ENCODE measurements at places on chromosomes 13 and 19.

GRCh38 chr13:21846605-21847004 lies 175.7 kb downstream of the FGF9 start:
- no peak for DNase-seq

- no peak for DNase-seq
Observed at GRCh38 chr19:4910594-4911281, 1.4 kb downstream of the UHRF1 start.

DNA sequence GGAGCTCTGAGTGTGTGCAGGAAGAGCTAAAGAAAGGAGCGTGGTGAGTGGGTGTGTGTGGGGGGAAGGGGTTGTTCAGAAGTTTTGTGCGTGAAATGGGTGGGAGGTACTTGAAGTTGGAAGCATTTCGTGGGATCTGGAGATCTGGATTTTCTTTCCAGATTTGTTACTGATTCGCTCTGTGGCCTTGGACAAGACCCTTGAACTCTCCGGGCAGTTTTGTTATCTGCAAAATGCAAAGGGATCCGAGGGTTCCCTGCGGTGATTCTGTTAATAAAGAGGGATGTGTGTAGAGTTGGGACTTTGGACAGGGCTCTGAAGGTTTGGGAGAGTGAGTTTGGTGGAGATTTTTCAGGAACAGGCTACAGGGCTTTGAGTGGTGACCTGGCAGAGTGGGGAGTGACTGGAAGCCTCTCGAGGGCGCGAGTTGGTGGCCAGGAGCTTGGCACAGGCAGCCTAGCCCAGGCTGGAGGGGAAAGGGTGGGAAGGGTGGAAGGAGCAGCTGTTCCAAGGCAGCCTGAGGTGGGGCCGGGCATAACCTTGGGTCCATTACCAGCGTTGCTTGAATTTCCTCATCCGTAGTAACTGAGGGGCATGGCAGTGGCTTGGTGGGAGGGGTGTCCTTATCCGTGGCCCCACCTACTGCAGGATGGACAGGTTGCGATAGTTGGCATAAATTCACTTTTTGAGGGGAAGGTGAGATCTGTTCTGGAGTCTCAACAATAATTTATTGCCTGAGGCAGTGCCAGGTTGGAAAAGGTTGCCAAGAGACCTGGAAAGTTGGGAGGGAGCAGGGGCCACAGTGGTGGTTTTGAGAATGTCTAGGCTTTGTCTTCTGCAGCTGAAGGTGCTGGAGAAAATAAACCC lies 2.1 kb downstream of the ACTN4 start:
- no peak for DNase-seq

- no peak for DNase-seq
Observed at GRCh38 chr19:30046522-30046921, 104.5 kb downstream of the URI1 start.

DNA sequence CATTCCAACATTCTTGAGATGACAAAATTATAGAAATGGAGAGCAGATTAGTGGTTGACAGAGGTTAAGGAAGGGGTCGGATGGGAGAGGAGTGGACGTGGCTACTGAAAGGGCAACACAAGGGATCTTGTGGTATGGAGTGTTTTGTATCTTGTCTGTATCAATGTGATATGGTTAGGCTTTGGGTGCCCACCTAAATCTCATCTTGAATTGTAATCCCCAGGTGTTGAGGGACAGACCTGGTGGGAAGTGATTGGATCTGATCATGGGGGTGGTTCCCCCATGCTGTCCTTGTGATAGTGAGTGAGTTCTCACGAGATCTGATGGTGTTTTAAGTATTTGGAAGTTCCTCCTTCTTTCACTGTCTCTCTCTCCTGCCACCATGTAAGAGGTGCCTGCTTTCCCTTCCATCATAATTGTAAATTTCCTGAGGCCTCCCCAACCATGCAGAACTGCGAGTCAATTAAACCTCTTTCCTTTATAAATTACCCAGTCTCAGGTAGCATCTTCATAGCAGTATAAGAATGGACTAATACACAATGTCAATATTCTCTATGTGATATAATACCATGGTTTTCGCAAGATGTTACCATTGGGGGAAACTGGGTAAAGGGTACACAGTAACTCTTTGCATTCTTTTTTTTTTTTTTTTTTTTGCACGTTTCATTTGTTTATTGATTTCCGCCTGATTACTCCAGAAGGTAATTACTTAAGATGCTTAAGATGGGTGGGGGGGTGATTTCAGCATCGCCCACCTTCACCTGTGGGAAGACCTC lies 4.9 kb upstream of the IFNL4 start:
- DNase-seq, result no peak

DNA sequence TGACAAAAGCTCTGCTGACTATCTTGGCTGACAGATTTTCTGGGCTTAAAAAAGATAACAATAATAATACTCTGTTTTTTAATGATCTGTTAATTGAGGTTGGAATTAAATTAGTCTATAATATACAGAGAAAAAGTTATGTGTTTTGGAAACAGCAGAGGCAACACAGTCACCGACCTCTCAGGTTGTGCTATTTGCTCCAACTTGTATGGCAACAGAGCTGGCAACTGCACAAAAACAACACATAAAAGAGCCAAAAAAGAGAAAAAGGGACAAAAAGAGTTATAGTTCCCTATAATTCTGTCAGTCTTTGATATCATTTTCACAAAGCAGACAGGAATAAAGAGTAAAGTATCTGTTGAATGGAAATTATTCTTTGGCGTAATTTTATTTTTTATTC lies 102.3 kb upstream of the POSTN start:
- no peak for DNase-seq

- no peak for DNase-seq
Observed at GRCh38 chr13:39257642-39258041, 219.4 kb downstream of the NHLRC3 start.

- DNase-seq, result peak; percentile 92
Observed at GRCh38 chr19:8252922-8253589, 43.9 kb downstream of the CERS4 start.

- DNase-seq, result no peak
Observed at GRCh38 chr13:42284068-42284467, 12.1 kb downstream of the AKAP11 start.

- no peak for DNase-seq
Observed at GRCh38 chr19:1272423-1273262, 2.7 kb upstream of the FAM174C start.

- DNase-seq, result no peak
Observed at GRCh38 chr13:101554420-101555125, 102.1 kb downstream of the ITGBL1 start.

- DNase-seq, result no peak
Observed at GRCh38 chr13:40508127-40508526, 158.3 kb downstream of the FOXO1 start.

DNA sequence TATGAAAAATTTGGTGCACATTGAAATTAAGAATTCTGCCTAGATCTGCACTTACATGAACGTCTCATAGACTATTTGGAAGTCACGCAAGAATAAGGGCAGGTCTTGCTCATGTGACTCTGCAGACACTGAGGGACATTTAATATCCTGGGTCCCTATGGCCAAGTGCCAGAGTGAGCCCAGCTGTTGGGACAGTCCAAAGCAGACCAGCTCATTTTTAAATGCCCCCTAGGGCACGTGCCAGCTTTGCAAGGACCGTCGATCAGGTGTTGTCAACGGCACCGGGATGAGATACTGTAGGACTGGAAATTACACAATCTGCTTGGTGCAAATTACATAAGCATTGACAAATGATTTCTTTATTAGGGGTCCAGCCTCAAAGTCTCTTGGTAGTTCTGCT lies 293.6 kb downstream of the TEX29 start:
- DNase-seq, result no peak

- no peak for DNase-seq
Observed at GRCh38 chr19:8306235-8307054, 1.7 kb downstream of the CD320 start.

DNA sequence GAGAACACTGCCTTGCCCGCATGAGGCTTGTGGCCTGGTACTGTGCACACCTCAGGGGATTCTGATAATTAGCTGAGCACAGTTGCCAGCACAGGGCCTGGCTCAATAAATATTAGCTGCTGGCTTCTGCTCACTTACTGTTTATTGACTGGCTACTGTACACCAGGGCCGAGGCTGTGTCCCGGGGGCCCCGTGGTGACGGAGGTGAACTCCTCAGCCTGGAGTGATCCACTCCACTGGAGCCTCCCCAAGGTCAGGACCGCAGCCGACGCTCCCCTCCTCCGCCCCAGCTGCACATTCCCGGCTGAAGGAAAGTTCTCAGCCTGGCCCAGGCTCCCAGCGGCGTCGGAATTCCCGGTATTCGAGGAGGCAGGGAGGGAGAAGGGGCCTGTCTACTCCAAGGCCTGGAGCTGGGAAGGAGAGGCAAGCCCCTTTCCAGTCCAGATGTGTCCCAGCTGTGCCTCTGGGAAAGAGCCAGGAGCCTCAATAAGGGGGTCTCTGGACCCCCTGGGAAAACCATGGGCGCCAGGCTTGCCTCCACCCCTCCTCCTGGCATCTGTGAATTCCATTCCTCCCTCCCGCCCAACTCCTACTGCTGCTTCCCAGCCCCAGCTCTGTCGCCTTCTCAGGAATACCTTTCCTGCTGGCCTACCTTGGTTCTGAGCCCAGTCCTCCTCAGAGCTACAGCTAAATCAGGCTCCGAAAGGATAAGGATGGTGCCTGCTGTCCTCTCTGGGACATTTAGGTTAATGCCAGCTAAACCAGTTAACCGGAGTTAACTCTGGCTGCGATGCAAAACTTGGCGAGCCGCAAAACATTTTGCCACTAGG lies 7.3 kb downstream of the RPS16 start:
- no peak for DNase-seq

GRCh38 chr19:18063463-18063862 lies 23.3 kb downstream of the IL12RB1 start:
- DNase-seq, result no peak

DNA sequence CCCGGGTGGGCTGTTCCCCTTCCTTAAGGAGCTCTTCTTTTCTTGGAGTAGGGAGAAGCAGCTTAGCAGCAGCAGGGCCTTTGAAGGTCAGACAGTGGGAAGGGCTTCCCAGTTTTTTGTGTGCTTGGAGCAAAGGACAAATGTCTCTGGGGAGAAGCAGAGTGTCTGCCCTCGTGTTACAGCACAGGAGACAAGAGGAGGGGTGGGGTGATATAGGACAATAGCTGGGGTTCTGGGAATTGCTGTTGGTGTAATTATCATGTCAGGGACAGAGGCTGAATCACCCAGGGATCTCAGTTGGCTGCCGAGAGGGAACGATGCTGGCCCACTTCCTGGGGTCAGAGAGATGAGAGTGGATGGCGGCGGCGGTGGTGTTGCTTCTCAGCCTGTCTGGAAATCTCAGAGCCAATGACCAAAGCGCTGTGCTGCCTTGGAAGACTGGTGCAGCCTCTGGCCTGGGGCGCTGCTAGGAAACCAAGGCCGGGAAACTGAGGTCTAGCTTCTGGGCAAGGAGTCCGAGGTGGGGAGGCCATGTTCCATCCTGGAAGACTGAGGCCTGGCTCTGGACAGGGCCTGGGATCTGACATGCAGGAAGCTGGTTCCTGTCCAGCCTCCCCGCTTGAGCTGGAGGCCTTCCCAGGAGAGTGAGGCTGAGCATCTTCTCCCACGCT lies 1.2 kb downstream of the INAFM1 start:
- no peak for DNase-seq

DNA sequence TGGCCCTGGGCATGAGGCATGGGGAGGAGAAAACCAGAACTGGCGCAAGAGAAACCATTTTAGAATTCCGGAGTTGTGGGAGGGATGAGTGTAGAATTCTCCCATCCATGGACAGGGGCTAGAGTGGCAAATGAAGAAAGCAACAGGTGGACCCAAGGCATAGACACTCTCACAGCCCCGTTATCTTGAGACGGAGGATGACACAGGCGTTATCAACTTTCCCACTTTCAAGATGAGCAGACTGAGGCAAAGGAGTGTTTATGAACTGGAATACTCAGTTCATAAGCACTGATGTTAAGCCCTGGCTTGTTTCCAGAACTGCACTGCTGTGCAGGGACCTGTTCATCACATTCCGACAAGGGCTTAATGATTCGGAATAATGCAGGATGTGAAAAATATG lies 1.1 kb upstream of the GTF3A start:
- no peak for DNase-seq

DNA sequence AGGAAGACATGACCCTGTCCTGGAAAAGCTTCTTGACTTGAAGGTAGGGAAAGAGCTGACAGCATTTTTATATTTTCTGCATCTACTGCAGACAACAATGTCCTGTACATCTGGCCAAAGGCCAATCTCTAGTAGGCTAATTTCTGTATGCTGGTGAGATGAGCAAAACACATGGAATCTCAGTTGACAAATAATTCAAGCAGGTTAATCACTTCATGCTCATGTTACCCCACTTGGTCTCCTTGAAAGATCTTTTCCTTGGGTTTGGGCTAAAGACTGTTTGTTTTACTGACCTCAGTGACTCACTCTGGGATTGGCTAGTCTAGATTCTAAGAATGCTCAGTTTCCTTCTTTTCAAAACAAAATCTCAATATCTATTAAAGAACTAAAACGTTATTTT lies 298.8 kb downstream of the LMO7 start:
- DNase-seq, result no peak

- no peak for DNase-seq
Observed at GRCh38 chr19:14315433-14315832, 65.8 kb upstream of the ADGRE5 start.

- peak; percentile 68 for DNase-seq
Observed at GRCh38 chr19:53254411-53255341, at the start of gene ZNF677. ZNF677 (minus strand) TSS chr19:53254873; CDS start chr19:53251550, 3,323 bp downstream.

DNA sequence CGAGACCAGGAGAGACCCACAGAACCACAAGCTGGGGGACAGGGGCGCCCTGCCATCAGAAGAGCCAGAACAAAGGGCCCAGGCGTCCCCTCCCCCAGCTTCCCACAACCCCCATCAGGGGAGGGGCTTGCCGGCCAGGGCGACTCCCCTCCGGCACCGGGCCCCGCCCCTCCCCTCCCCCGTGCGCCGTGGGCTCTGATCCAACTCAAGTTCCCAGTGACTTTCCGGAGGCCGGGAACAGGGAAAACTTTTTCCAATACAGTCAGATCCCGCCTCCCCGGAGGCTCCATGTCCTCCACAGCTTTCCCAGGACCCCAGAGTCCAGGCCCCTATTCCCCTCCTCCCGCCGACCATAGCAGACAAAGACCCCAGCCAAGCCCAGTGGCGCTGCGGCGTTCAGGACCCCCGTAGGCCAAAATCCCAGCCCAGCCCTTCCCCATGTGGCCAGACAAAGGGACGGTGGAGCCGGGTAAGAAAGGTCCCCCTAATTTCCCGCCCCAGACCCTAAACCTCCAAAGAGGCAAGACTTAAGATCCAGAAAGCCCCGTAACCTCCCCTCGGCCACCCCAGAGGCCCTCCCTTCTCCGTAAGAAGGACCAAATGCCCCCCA lies 673 bp downstream of the TEAD2 start:
- DNase-seq, result peak; percentile 68

DNA sequence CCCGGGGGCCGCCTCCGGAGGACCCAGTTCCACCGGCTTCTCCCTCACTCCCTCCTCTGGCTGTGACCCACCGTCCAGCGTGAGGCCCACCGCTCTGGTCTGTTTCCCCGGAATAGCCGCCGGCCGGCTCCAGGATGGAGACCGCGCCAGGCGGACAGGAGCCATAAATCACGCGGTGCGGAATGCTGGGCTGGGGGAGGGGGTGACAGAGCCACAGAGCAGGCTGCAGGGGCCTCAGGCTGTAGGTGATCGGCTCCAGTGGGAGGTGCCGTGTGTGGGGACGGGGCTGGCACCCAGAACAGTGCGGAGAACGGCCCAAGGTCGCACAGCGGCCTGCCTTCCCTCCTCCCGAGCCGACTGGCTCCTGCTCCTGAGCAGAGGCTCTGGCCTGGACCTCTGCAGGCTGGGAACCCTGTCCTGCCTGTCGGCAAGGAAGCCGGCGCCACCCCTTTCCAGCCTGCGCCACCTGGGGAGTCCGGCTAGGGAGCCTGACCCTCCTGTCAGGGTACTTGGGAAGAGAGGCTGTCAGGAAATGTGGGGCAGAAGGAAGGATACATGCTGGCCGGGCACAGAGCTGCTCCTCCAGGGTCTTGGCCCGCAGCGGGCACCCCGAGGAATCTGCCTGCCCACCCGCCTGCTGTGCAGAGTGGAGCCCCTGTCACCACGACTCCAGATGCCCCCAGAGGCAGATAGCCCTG lies 8.3 kb downstream of the PIAS4 start:
- no peak for DNase-seq

All from omental fat pad (tissue), 4 donors.